Fibroblast of skin of scalp (primary cell): ENCODE measurements at places on chromosomes 12 and 14.

- DNase-seq: no peak
These were observed 142.4 kb downstream of the DPF3 start for GRCh38 chr14:72751276-72752033.

DNA sequence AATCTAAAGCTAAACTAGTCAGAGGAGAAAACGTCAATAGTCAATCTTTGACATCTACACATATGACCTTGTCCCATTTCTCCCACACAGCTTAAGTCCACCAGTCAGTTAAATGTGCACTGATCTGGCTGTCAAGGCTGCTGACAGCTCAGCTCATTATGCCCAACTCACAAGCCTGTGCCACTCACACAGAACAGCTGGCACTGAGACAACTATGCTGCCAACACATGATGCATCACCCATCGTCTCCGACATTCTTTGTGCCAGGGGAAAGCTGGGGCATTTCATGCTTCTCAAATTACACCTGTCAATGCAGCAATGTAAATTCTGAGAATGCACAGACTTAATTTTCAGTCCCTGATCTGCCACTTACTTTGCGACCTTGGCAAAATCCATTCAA lies 25.3 kb downstream of the GNS start:
- peak; percentile 25 for DNase-seq

- no peak for DNase-seq
These were observed 27.8 kb downstream of the SCARB1 start for GRCh38 chr12:124835656-124836410.

DNA sequence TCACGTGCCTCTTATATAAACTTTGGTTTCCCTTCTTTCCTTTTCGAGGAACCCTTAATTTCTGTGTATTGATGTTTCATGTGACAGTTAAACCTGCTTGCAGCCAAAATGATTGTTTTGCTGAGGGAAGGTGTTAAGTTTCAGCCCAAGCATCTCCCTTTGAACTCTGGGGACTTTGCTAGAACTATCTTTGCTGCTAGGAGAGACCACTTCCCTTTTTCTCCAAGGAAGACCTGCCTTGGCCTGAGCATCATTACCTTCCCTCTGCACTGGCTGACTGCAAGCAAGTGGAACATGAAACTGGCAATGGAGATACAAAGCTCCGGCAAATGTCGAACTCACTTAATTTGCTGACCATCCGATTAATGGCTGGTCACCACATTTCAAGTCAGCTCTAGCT lies 192.8 kb downstream of the GRIN2B start:
- DNase-seq: no peak

DNA sequence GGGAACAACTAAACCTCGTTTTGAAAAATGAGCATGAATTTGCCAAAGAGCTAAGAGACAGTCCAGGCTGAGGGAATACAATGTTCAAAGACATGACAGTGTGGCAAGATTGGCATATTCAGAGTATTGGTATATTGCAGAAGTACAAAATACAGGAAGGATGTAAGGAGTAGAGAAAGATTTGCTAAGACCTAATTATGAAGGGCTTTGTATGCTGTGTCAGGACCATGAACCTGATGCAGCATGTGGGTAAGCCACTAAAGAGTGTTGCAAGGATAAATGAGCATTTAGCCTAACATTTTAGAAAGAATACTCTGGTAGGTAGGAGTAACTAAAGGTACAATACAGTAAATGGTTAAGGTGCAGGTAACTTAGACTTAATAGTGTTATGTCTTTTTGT lies 65.1 kb downstream of the KTN1 start:
- no peak for DNase-seq

DNA sequence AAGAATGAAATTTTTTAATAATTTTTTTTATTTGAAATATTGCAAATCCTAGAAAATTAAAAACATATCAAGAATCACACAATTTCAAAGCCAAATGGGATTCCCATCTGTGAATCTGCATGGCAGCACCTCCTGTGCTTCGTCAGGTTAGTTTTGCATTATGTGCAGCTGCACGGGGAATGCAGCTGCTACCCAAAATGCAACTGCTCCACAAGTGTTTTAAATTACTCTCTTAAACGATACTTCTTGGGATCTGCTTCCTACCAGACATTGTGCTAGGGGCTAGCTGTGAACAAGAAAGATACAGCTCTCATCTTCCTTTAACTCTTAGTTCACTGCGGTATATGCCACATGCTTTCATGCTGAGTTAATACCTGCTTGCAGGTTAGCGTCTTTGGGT lies 154.2 kb downstream of the CRADD start:
- no peak for DNase-seq

GRCh38 chr12:8697120-8697475 lies 693 bp upstream of the RIMKLB start:
- peak; percentile 12 for DNase-seq

DNA sequence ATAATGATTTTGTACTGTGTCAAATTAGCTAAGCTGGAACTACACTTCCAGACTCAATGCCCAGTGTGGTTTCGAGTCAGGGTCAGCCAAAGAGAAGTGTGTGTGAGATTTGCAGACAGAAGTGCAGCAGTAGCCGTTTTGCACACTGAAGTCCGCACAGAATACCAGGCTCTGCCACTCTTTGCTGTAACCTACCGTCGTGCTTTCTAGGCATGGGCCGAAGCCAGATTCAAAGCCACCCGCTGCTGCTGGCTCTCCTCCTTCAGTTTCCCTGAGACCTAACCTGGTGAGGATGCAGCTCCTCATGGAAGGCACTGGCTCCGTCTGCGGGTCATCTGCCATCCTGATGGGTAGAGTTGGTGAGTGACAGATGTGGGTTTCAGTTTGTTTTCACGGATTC lies 48.8 kb downstream of the LRTM2 start:
- DNase-seq: no peak

GRCh38 chr14:75188520-75189268 lies 12.3 kb upstream of the TMED10 start:
- no peak for DNase-seq

DNA sequence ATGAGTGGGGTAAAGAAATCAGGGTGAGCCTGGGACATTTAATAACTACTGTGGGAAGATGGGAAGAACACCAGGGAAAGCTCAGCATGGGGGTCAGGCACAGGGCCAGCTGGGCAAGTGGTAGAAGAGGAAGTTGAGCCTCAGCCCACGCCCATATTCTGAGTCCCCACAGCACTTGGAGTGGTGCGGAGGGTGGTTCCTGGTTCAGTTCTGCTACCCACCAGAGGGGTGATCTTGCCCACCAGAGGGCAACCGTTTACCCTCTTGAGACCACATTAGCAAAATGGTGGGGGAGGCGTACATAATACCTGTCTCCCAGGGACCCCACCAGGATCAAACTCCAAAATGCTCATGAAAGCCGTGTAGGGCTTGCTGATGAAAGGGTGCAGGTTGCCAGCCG lies 16.8 kb upstream of the ANKRD33 start:
- no peak for DNase-seq

DNA sequence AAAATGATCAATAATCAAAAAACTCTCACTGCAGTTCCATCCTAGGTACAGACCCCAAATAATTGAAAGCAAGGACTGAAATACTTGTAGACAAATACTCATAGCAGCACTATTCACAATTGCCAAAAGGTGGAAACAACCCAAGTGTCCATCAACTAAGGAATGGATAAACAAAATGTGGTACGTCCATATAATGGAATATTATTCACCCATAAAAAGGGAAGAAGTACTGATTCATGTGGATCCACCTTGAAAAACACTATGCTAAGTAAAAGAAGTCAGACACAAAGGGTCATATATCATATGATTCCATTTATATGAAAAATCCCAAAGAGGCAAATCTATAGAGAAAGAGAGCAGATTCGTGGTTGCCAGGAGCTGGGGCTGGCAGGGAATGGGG lies 202.8 kb downstream of the KSR2 start:
- DNase-seq: no peak

GRCh38 chr14:68951800-68952530 lies 27.1 kb downstream of the ACTN1 start:
- DNase-seq: no peak

DNA sequence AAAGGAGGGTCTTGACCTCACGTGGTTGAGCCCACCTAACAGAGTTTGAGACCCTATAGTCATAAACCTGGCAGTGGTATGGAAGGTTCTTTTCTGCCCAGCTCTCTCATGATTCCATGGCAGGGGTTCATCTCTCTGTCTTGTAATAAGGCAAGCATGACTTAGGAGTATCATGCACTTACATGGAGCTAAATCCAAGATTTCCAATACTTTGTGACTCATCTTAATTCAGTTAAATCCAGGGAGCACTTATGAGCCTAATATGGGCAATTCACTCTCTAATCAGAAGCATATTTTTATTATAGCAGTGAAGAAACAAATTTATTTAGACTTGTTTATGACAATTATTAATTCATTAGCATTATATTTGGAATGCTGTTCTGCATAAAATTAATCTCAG lies 131.8 kb upstream of the CPSF6 start:
- DNase-seq: peak; percentile 50

DNA sequence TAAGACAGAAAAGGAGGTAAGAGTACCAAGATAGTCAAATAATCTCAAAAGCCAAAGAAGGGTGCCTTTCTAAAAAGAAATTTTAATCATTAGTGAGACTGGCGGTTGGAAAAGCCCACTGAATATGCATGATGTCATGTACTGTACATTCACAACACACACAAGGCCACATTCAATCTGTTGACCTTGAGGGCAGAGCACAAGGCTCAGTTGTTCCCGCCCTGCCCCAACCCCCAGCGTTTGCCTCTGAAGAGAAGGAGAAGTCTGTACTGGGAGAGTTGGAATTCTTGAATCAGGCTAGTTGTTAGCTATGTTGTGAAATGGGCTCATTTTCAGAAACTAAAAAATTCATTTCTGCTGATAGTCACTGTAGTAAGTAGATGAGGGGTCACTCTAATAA lies 50.2 kb upstream of the NID2 start:
- DNase-seq: peak; percentile 23

GRCh38 chr14:54669721-54670561 lies 103.0 kb downstream of the SAMD4A start:
- peak; percentile 93 for DNase-seq

- no peak for DNase-seq
These were observed 941 bp downstream of the ZDHHC17 start for GRCh38 chr12:76764856-76765255.

DNA sequence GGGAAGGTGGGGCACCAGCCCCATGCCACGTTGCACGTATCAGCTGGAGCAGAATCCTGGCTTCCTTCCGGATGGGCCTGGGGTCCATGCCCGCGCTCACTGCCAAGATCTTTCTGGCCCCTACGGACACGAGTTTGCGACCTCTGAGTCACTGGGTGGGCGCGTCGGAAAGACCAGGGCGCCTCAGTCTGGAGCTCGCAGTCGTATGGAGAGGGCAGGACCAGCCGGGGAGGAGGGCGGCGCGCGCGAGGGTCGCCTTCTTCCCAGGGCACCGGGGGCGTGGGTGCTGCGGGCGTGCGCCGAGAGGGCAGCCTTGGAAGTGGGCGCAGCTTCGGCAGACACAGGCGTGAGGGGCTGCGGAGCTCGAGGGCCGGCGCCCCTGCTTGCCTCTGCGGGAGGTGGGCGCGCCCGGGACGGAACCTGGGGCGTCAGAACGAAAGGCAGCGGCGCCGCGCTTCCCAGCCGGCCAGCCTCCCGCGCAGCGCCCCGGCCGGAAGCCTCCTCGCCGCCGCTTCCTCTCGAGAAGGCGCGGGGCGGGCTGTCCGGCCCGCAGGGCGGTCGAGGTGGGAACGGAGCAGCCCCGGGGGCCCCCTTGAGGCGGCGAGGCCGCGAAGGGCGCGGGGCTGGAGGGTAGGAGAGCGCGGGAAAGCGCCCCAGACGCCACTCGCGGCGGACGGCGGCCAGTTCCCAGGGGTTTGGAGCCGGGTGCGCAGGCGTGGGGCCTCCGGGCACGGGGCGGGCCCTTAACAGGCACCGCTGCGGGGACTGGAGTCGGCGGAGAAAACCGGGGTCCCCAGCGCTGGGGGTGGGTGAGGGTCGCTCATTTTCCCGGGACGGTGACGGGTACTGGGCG lies at the start of gene ARL6IP4:
Gene ARL6IP4, plus strand, starts transcription at position 499 of the 853 bp plus-strand sequence. CDS start 459 bp downstream, outside the sequence.
- DNase-seq: peak; percentile 68

DNA sequence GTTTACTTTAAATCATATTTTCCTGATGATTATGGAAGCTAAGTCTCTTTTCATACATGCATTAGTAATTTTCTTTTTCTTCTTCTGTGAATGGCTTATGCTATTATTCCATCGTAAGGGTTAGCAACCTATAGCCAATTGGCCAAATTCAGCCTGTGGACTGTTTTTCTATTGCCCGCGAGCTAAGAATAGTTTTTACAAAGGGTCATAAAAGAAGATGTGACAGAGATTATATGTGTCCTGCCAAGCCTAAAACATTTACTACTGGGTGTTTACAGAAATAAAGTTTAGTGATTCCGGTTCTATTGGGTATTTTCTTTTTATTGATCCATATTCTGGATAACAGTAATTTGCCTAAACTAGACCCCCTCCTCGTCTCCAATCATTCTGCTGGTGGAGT lies 268.8 kb upstream of the DIO3 start:
- no peak for DNase-seq

DNA sequence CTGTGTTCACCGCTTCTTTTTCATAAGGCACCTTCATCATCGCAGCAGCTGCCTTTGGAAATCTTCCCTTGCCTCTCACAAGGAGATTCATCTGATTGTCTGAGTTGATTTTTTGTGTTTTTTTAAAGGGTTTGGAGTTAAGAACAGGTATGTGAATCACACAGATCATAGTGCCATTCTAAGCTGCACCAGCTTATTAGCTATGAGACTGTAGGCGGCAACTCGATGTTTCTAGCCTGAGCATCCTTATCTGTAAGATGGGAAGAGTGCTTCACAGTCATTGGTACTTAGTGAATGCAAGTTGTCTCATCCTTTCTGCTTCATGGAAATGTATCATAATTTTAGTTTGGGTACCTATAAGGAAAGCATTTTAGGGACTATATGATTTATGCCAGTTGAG lies 32.0 kb downstream of the SLC25A29 start:
- DNase-seq: no peak

GRCh38 chr12:2149091-2149490 lies 96.3 kb downstream of the CACNA1C start:
- DNase-seq: no peak

DNA sequence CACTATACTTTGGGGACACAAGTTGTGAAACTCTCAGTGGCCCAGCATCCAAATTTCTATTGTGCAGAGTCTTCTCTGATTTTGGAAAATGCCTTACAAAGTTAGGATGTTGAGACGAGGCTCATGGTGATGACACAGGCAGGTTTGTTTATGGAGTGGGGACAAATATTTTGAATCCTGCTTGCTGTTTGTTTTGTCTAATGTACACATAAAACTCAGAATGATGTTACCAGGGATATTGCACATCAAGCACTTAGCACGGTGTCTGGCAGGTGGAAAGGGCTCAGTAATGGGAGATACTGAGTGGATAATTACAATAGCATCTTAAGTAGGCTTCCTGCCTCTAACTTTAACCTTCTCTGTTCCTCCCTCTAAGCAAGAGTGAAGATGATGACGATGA lies 628.9 kb upstream of the TBX3 start:
- no peak for DNase-seq

GRCh38 chr12:70154960-70155589 lies 88.2 kb upstream of the CNOT2 start:
- DNase-seq: no peak
